ENCODE measurements at places on chromosomes 2 and 18.

- peak; percentile 7 for DNase-seq
These were observed 81.8 kb upstream of the GAREM1 start for GRCh38 chr18:32552421-32553030.

- DNase-seq, result no peak
These were observed 1.6 kb upstream of the ROCK2 start for GRCh38 chr2:11346023-11346482.

- no peak for DNase-seq
These were observed 140.9 kb upstream of the RNF152 start for GRCh38 chr18:62033756-62034155.

GRCh38 chr2:146040051-146040450 is 1520.1 kb upstream of the ZEB2 start:
- DNase-seq, result no peak

DNA sequence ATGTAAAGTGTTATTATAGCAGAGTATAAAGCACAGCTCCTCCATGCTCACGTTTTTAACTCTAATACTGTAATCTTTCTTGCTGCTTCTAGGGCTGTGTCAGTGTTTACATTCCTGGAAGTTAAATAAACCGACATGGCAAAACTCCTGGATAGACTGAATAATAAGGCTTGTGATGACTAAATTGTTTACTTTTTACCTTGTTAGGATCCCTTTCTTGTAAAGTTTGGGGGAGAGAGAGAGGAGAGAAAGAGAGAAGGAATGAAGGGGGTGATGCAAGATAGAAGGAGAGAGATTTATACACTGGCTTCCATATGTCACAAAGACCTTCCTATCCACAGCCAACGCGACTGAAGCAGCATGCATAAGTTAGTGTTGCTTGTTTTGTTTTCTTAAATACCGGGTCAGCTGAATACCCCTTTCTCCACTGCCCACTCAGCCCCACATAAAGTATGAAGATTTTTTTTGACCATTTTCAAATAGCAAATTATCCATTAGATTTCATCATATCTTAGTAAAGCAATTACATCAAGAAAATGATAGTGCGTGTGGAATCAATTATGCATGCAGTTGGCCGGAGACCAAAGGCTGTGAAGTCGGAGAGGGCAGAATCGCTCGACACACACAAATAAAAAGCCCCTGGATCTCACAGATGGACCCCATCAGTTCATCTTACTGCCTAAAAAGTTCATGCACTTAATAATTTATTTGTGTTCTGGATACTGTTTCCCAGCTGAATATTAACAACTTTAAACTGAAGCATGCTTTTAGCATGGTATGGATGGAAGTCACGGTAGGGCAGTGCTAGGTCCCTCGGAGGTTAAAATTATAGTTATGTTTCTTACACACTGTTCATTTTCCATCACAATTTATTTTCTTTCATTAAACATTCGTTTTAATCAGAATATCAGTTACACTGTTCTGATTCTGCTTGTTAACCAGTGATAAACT is 20.1 kb downstream of the BCL11A start:
- DNase-seq, result no peak

- no peak for DNase-seq
These were observed 2.1 kb downstream of the GATA6 start for GRCh38 chr18:22171258-22172119.

- DNase-seq, result no peak
These were observed 295.3 kb upstream of the DDX18 start for GRCh38 chr2:117519238-117519637.

GRCh38 chr18:3912705-3913104 is 462.7 kb downstream of the TGIF1 start:
- no peak for DNase-seq

DNA sequence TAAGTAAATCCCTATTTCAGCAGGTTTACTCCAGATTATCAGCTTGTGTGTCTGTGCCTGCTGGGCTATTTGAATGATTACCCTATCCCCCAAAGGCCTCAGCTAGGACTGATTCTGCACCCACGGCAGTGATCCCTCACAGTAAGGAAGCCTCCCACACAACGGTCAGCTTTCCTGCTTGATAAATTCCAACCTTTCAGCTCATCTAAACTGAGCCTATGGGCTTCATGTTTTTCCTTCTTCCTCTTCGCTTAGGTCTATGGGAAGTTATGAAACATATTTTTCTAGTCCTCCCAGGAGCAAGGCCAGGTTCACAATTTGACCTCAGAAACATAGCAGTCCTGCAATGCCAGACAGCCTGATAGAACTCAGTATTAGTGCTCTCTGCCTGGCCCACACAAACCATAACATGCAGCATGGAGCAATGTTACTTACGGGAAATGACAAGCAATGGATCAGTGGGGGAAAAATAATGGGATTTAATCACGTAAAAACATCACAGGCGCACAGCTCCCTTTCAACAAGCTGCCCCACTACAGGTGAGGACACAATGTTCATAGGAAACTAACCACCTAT is 170.9 kb downstream of the ZNF521 start:
- no peak for DNase-seq

DNA sequence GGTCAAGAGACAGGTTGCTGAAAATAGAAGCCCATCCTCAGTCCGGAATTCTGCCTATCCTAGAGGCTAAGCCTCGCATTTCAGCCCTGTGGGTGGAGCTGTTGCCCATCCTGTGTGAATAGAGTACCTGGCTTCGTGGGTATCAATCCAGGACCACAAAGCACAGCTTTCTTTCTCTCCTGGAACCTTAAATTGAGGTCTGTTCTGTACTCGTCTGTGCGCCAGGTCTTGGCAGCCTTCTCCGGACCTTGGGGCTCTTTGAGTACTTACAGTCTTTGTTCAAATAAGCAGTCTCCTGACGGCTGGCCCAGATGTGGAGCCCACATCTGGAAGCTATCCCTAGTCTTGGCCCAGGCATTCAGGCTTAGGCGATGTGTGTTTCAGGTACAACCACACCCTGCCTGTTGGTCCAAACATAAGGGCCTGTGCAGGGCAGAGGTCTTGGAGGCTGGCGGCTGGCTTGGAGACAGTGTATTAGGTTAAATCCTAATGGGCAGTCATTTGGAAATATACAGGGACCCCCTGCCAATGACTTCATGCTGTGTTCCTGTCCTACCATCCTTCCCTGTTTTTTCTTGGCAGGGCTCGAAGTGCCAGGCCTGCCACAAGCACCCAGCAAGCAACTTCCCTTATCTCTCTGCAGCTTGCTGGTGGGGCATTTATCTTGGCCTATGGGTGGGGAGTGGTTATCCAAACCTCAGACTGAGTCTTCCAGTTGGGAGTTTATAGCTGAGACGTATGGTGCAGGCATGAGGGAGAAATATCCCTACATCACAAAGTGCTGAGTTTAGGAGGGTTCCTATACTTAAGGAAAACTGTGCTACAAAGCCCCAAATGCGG is 294.1 kb downstream of the BCL2 start:
- DNase-seq, result no peak

GRCh38 chr2:231369580-231370428 is 25.7 kb upstream of the B3GNT7 start:
- DNase-seq, result no peak

DNA sequence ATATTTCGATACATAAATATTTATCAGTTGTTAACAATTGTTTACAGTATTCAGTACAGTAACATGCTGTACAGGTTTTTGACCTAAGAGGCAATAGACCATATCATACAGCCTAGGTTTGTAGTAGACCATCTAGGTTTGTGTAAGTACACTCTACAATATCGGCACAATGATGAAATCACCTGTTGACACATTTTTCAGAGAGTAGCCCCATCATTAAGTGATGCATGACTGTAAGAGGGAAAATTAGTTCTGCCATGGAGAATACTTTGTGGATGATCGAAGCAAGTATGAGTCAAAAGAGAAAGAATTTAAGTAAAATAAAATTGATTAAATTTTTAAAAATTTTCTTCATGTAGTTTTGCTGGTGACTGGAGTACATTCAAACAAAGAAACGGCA is 32.6 kb downstream of the VIT start:
- DNase-seq, result no peak

DNA sequence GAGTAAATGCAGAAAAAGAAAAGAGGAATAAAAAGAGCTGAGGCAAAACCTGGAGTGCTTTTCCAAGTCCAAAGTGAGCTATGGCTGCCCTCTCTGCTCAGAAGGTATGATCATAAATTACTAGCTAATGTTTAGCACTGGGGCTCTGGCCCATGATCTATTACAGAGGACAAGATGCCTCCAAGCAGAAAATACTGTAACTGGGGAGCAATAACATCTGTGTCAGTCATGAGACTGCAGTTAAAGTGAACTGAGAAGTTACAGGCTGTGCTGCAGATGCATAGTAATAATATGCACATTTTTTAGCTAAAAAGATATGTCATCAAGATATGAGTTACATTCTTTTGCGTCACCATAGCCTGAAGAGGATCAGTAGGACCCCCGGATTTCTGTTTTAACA is 209.4 kb upstream of the RBBP8 start:
- DNase-seq, result no peak

GRCh38 chr2:33457556-33458247 is 18.7 kb upstream of the RASGRP3 start:
- no peak for DNase-seq

All from activated T-helper 1 cell treated with Interleukin-2 at 50 U/mL for 16 hours (primary cell).